ENCODE measurements at places on chromosomes 4 and X.
A peak's percentile ranks its signal among the peaks of the same experiment; 100 is the strongest.

DNA sequence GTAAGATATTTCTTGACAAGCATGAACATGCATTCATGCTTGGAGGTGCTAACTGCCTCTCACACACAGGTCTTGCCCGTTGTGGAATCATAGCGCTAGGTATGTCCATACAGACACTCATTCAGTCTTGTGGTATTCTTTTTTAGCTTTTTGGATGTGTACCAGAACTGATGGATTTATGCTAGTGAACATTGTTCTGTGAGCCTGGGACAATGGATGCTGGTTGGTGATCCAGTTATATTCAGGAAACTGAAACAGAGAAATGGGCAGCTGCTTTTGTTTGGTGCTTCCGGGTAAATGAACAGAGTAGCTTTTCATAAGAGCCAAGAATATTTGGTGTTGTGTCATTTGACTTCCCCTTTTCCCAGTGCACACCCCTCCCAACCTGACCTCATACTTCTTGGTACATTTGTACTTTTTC, 78.9 kb upstream of the SLC4A4 start:
- DNase-seq: no peak

DNA sequence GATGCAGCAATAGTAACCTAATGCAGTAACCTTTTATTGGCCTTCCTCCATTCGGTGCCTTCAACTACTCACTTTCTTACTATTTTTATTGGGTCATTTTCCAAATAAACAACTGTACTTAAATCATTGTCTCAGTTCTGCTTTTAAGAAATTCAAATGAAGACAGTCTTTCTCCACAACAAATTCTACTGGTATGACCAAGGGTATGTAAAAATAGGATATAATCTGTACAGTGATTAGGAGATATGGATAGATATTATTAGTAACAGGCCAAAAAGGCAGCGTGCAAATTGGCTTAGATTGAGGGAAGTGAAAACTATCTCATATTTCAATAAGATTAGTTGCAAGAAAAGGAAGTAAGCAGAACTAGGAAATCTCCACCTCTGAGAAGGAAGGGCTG, 177.4 kb upstream of the PPP1R2C start:
- no peak for DNase-seq

DNA sequence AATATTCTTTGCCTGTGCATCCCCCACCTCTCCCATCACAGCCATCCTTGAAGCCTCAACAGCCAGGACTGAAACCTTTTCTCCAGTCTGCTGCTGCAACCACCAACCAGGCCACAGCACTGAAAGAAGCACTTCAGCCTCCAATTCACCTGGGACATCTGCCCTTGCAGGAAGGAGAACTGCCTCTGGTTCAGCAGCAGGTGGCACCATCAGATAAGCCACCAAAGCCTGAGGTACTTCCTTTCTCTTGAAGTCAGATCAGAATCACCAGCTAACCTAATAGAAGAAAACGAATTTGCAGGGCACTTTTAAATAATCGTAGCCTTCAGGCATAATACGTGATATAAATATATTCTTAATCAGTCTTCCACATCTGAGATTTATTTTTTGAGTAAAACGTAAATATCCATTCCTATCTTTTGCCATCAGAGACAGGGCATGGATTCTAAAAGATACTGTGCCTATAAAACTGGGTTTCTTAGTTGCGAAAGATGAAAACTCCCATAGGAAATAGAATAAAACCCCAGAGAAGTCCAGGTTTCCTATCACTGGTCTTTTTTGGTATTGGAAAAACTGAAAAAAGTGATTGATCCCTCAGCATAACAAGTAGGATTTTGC, 9.5 kb downstream of the AMBN start:
- peak; percentile 55 for DNase-seq

GRCh38 chr4:145635630-145636029, 16.4 kb downstream of the MMAA start:
- DNase-seq: no peak

DNA sequence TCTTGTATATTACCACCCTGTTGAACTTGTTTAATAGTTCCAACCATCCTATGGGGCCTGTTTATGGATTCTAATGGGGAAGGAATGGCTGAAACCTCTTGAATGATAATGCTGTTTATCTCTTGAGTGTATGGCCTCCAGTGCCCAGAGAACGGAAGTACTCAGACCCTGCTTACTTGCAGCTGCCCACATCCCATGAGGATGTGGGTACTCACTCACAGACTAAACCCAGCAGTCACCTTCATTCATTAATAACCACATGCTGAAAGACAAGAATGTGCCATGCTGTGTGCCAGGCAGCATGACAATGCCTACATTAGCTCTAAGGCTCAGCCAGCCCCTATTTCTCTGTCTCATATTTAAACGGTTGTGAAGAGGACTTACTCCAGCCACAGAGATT, 5.9 kb upstream of the ARMCX5 start:
- no peak for DNase-seq

- no peak for DNase-seq
These were observed 16.6 kb downstream of the SOWAHB start for GRCh38 chr4:76881375-76881774.

DNA sequence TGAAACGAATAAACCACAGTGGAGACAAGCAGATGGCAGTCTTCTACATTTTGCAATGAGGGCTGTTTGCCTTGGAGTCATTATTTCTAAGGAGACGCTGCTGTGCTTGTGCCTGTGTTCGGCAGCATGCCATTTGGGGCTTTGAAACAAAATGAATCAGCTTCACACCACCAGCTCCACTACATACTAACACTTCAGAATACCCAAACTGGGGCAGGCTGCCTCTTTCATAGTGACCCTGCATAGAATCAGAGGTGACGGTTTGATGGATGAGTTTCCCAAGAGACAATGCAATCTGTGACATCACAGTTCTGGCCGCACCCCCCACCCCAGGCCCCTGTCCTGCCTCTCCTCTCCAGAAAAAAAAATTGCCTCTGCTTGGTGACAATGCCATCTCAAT, 57.1 kb upstream of the MID1 start:
- no peak for DNase-seq

- no peak for DNase-seq
These were observed 14.0 kb downstream of the SLC6A8 start for GRCh38 chrX:153701706-153702105.

- no peak for DNase-seq
These were observed 8.0 kb downstream of the MAN2B2 start for GRCh38 chr4:6582889-6583490.

GRCh38 chr4:158625544-158625943, 46.1 kb downstream of the C4orf46 start:
- no peak for DNase-seq

GRCh38 chr4:141174457-141174856, 41.2 kb upstream of the RNF150 start:
- no peak for DNase-seq

Measured in activated CD8-positive, alpha-beta memory T cell treated with anti-CD3 and anti-CD28 coated beads, Interleukin-2, amount 50 U/mL, for 4 hours (primary cell).